Uterus (tissue), 4 donors: ENCODE measurements at places on chromosomes 2 and 18. TPM values are rescaled to one million over a fixed set of nuclear protein-coding genes. Genes with fewer than 3 reads are reported as not detected.
A peak's percentile ranks its signal among the peaks of the same experiment; 100 is the strongest.

- no peaks in the 10 kb centered on the region for H3K4me1 ChIP-seq
- H3K4me3 ChIP-seq, result no peak overlapping the region
Observed at GRCh38 chr2:52036853-52037252, 1004.9 kb upstream of the NRXN1 start.

- H3K36me3 ChIP-seq, result no peaks in the 10 kb centered on the region
- peak overlapping the region; percentile 95 for H3K27ac ChIP-seq
- H3K4me3 ChIP-seq, result peak overlapping the region; percentile 84
- peaks cover 6% of the 10 kb centered on the region for H3K4me1 ChIP-seq
Observed at GRCh38 chr2:216109962-216110614, 940 bp downstream of the XRCC5 start.

DNA sequence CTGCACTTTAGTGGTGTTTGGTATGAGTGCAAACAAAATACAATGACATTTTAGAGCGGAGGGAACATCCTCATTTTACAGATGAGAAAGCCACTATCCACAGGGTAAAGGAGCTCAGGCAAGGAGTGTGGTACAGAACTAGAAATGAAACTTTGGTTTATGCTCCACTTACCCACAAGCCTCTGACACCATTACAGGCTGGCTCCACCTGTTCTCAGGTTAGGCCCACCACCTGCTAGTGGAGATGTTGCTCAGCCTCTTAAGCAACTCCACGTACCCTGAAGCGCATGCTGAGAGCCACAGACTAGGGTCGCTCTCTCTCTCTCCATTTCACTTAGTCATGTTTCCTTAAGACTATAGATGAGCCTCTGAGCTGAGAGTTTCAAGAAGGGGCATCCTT, 130.0 kb downstream of the MBD2 start:
- no peak overlapping the region for H3K27ac ChIP-seq
- no peaks in the 10 kb centered on the region for H3K36me3 ChIP-seq
- no peaks in the 10 kb centered on the region for H3K27me3 ChIP-seq
- no peak for DNase-seq
- H3K4me3 ChIP-seq, result no peak overlapping the region
- no peaks in the 10 kb centered on the region for H3K4me1 ChIP-seq

GRCh38 chr2:41859615-41860514, 188.0 kb upstream of the PKDCC start:
- no peak for DNase-seq
- H3K4me1 ChIP-seq, result no peaks in the 10 kb centered on the region
- H3K36me3 ChIP-seq, result no peaks in the 10 kb centered on the region
- no peaks in the 10 kb centered on the region for H3K27me3 ChIP-seq
- H3K4me3 ChIP-seq, result no peak overlapping the region

SCN2A gene
- total RNA-seq, result 1.1 TPM

- no peak overlapping the region for H3K27ac ChIP-seq
- no peaks in the 10 kb centered on the region for H3K36me3 ChIP-seq
- H3K4me3 ChIP-seq, result no peak overlapping the region
- H3K27me3 ChIP-seq, result no peaks in the 10 kb centered on the region
- no peaks in the 10 kb centered on the region for H3K4me1 ChIP-seq
- no peak for DNase-seq
Observed at GRCh38 chr2:240162531-240162930, 22.1 kb upstream of the OTOS start.

DNA sequence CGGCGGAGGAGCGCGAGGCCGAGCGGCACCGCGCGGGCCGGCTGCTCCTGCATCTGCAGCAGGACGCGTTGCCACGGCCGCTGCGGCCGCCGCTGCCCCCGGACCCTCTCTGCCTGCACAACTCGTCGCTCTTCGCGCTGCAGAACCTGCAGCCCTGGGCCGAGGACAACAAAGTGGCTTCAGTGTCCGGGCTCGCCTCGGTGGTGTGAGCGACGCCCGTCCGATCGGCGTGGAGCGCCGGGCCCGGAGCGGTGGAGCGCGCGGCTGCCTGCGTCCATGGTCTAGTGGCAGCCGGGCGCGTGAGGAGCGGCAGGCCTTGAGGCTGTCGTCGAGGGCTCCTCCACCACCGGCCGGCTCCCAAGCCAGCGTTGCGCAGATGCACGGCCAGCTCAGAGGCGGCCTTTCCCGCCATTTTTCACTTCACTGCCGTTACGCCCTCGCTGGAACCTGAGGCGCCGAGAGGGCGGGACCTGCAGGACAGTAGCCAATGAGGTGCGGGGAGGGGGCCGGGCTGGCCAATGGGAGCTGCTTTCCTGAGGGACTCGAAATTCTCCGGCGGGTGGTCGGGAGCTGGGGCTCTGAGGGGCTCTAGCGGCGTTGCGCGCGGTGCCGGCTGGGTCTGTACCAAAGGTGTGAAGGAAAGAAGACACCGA, 1.9 kb downstream of the TLX2 start:
- peak overlapping the region; percentile 7 for H3K4me3 ChIP-seq
- H3K27me3 ChIP-seq, result peaks cover 34% of the 10 kb centered on the region
- peaks cover 12% of the 10 kb centered on the region for H3K4me1 ChIP-seq
- H3K27ac ChIP-seq, result no peak overlapping the region

DNA sequence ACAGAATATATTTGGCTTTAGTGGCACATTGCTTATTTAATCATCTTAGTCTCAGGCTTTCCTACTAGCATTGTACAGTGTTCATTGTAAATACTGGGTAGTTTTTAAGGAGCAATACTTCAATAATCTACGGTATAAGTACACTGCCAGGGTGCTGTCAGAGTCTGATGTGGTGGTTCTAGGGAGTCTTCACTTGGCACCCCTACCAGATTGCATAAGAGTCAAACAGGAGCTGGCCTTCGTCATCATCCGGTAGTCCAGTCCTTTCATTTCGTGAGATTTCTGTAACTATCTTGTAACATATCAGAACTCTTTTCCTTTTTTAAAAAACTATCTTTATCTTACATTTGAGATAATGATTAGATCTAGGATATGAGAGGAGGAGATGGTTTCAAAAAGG, 91.1 kb downstream of the ZNF532 start:
- H3K4me3 ChIP-seq, result no peak overlapping the region
- no peak overlapping the region for H3K27ac ChIP-seq
- H3K4me1 ChIP-seq, result no peaks in the 10 kb centered on the region
- H3K27me3 ChIP-seq, result no peaks in the 10 kb centered on the region
- H3K36me3 ChIP-seq, result no peaks in the 10 kb centered on the region

DNA sequence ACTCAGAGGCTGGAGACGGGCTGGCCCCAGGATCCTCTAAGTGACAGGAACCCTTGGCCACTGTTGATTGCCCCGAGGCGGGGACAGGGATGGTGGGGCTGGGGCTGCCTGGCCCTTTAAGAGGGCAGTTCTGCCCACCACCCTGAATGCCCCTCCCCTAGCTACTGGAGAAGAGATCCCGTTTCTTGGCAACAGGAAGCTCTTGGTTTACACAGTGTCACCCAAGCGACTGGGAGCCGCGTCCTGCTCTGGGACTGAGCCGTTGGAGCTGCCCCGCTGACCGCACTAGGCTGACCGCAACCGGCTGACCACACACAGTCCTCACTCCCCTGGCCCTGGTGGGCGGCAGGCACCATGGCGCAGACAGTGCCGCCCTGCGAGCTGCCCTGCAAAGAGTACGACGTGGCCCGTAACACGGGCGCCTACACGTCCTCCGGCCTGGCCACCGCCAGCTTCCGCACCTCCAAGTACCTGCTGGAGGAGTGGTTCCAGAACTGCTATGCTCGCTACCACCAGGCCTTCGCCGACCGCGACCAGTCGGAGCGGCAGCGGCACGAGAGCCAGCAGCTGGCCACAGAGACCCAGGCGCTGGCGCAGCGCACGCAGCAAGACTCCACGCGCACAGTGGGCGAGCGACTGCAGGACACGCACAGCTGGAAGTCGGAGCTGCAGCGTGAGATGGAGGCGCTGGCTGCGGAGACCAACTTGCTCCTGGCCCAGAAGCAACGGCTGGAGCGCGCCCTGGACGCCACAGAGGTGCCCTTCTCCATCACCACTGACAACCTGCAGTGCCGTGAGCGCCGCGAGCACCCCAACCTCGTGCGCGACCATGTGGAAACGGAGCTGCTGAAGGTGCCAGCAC, at the start of gene TEKT4:
Gene TEKT4, plus strand, starts transcription at position 205 of the 862 bp plus-strand sequence. Its CDS starts 150 bp downstream, at position 355.
- no peak within 1 kb of the TSS for H3K4me3 ChIP-seq
- no peaks in the 10 kb centered on the region for H3K27me3 ChIP-seq
- H3K27ac ChIP-seq, result no peak within 1 kb of the TSS
- no peaks in the 10 kb centered on the region for H3K36me3 ChIP-seq
- H3K4me1 ChIP-seq, result no peaks in the 10 kb centered on the region

GRCh38 chr2:219631904-219632759, 4.7 kb downstream of the SLC4A3 start:
- H3K4me1 ChIP-seq, result no peaks in the 10 kb centered on the region
- H3K36me3 ChIP-seq, result no peaks in the 10 kb centered on the region
- no peak overlapping the region for H3K4me3 ChIP-seq
- peak; percentile 26 for DNase-seq
- H3K27me3 ChIP-seq, result no peaks in the 10 kb centered on the region
